ENCODE measurements at places on chromosomes 3 and 15. TPM values are rescaled to one million over a fixed set of nuclear protein-coding genes. Genes with fewer than 3 reads are reported as not detected.

The DNAH12 gene
- total RNA-seq: 0.05 TPM

The PEX5L gene
- not detected for total RNA-seq

The DPPA2 gene
- not detected for total RNA-seq

The BMF gene
- 4.8 TPM for total RNA-seq

The ZNF619 gene
- total RNA-seq: 3.2 TPM

The DNAJA4 gene
- 128 TPM for total RNA-seq

The MKRN2OS gene
- total RNA-seq: 1.5 TPM

The OR5H2 gene
- not detected for total RNA-seq

The UACA gene
- total RNA-seq: 426 TPM

The RAB5A gene
- 50.4 TPM for total RNA-seq

The FBXW12 gene
- total RNA-seq: not detected

The TMIE gene
- total RNA-seq: 0.27 TPM

GRCh38 chr15:98904544-98904943 is 103.0 kb downstream of the PGPEP1L start:
- no peak for DNase-seq

DNA sequence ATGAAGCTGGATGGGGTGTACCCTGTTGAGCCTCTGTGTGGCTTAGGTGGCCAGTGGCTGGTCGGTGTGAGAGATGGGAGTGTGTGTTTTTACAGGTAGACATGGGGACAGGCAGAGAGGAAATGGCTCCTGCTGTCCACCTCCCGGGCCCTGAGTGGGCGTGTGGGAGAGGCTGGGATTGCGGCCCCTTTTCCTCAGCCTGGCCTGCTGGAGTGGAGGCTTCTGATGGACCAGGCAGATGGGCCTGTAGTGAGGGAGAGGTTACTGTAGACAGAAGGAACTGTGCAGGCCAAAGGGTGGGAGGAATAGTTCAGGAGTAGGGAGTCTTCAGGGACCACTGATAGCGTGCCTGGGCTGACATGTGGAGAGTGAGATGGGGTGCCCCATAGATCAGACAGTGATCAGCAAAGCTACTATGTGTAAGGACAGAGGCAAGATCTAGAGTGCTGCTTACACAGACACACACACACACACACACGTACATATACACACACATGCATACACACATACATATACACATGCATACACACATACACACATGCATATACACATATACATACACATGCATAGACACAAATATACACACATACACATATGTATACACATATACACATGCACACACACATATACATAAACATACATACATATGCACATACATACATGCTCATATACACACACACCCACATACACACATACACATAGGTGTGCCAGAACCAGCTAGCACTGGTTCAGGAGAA is 26.4 kb downstream of the ACAA1 start:
- DNase-seq: no peak

DNA sequence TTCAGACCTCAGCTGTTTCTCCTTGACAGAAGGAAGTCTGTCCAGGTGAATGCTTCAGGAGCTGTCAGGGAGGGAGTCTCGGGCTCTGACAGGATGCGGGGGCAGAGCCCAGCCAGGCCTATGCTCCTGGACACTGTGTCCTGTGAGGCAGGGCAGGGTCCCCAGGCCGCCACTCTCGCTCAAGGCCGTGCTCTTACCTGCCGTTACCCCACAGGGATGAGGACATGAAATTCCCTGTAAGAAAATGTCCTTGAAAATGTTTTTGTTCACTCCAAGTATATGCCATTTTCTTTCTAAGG is 63.9 kb downstream of the BOC start:
- no peak for DNase-seq

DNA sequence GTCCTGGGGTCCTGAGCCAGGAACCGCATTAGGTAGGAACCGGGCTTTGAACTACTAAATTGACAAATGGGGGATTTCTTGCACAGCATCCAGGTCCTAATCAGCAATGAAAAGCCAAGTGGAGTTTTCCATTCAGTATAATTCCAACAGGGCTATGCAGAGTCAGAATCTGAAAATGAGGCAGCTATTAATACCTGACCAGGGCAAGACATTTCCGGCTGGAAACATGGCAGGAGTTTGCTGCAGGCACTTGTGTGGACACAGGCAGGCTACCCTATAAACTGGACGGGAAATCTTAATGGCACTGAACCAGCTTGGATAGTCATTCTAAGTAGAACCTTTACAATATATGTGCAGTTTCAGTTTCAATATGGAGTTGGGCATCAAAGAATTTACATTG is 553.1 kb downstream of the FGF12 start:
- no peak for DNase-seq

- DNase-seq: no peak
Observed at GRCh38 chr3:171383206-171384018, 76.8 kb downstream of the TNIK start.

- DNase-seq: no peak
Observed at GRCh38 chr3:50698269-50698668, 23.5 kb downstream of the DOCK3 start.

GRCh38 chr3:46558184-46559043 is 7.7 kb downstream of the LRRC2 start:
- DNase-seq: peak; percentile 91

- DNase-seq: no peak
Observed at GRCh38 chr3:20729185-20729584, 543.2 kb upstream of the SGO1 start.

DNA sequence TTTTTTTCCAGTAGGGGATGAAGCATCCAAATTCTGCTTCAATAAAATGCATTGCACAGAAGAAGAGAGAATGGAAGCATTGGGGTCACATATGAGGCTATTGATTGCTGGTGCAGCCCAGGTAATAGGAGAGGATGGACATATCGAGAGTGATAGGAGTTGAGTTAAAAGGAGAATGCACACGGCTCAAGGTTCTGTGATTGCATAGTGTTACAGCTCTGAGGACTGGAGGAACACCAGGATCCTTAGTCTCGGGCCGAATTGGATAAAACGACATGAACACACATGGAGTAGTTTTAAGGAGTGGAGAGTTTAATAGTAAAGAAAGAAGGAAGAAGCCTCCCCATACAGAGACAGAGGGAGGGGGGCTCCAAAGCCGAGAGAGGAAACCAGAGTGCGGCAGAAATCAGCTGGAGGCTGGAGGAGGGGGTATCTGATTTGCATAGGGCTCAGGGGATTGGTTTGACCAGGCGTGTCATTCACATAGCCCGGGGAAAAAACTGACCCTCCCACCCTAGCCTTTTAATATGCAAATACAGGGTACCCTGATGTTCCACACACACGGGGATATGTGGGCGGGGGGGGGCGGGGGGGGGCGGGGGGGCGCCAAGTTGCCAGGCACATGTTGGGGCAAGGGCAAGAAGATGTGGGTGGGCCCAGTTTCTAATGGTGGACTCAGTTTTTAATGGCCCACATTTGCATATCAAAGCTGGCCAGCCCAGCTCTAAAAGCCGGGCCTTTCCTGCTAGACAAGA is 156.9 kb downstream of the AGBL1 start:
- DNase-seq: no peak

DNA sequence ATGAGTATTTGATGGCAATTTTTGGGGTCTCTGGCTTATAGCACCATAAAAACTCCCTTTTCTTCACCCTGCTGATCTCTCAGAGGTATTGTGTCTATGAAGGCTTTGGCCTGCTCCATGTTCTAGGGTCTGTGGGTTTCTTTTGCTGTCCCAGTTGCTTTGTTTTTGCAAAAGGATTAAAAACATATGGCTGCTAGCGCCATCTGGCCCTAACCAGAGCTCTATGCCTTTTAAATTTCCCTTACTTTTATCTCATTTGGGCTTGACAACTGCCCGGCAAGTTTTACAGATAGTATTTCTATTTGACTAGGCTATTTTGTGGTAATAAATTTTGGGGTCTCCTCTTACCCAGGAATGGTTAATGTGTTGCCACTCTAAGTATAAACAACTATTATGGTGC is 6.4 kb upstream of the GHRL start:
- DNase-seq: no peak

DNA sequence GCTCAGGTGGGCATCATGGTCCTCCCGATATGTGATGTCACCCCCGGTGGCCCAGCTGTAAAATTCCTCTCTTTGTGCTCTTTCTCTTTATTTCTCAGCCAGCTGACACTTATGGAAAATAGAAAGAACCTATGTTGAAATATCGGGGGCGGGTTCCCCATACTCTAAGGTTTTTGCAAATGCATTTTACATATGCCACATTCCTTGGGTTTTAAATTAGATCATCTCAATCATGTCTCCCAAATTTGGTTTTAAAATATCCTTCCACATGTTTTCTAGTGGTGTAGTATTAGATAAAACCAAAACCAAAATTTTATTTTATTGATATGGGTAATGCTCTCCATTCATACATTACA is 4.4 kb upstream of the TMEM62 start:
- DNase-seq: no peak

DNA sequence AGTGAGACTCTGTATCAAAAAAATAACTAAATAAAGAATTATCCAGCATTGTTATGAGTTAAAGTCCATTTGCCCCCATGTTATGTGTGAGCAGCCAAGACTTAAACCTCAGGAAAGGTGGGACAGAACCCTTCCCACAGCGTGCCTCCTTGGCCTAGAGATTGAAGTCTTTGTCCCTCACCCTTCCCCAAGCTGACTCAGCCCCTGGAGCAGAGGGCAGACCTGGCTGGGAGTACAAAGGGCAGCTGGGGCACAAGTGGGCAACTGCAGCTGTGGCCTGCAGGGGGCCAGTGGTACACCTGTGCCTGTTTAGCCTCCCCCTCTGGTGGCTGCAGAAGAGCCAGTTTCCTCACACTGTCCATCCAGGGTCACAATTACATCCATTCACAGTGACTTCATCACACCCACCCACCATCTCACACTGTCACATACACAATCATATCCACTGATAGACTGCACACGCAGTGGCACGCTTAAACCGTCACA is 940 bp upstream of the ACY1 start:
- DNase-seq: peak; percentile 46

- DNase-seq: peak; percentile 28
Observed at GRCh38 chr3:71652781-71653413, 69.4 kb upstream of the FOXP1 start.

DNA sequence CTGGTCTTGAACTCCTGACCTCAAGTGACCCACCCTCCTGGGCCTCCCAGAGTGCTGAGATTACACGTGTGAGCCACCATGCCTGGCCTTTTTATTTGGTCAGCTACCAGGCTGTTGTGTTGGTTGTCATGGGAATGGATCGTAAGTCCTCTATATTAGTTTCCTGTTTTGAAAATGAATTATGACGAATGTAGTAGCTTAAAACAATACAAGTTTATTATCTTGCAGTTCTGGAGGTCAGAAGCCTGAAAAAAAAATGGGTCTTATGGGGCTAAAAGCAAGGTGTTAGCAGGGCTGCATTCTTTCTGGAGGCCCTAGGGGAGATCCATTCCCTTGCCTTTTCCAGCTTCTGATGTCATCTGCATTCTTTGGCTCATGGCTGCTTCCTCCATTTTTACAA is 25.1 kb upstream of the HERC1 start:
- no peak for DNase-seq

DNA sequence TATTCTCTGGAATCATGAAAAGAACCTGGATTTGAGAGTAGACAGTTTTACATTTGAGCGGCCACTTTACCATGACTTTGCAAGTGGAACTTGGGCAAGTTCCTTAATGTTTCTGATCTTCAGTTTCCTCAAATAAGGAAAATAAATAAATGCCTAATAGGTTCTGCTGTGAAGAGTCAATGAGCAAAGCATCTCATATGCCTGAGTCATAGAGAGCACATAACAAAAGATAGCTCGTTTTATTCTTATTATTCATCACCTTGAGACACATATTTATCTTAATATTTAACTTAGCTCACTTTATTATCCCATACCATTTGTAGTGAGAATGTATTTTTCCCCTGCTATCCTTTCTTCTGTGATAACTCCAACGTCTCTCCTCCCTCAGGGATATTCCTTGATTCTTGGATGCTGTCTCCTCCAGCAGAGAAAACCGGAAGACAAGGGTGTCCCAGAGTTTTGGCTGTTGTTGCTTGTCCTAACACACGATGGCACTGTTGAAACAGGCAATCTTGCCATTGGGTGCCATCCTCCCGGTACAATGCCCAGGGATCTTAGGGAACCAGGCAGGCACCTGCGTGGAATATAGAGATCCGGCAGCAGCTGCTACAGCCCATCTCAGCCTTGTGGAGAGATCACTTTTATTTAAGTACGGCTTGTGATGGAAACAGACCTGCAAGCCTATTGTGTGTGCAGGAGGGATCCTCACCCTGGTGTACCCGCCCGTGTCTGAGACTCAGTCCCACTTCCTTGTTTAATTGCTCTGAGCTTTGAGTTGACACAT is 33.3 kb upstream of the VPS33B start:
- no peak for DNase-seq

DNA sequence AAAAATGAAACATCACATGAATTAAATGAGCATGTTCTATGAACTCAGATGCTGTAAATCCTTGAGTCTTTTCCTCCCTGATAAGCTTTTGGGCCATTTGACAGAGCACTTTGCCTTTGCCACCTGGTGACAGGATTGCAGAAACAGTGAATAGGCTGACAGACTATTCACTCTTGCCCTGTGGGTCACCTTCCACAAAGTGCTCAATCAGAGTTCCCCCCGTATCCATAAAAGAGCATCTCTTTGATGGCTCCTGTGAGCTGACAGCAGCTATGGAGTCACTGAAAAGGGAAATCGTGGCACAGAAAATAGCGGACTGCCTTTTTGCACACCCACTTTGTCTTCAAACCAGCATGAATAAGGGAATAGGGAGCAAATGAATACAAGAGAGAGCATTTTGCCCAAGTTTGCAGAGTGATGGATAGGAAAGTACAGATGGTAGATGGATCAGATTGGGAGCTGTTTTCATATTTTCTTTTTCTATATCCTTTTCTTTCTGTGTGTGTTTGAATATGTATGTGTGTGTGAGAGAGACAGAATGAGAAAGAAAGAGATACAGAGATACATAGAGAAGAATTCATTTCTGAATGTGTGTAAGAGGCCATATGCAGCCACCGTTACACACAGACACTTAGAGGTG is 37.8 kb upstream of the GOLM2 start:
- no peak for DNase-seq

- no peak for DNase-seq
Observed at GRCh38 chr3:58202917-58203360, 7.8 kb downstream of the DNASE1L3 start.

DNA sequence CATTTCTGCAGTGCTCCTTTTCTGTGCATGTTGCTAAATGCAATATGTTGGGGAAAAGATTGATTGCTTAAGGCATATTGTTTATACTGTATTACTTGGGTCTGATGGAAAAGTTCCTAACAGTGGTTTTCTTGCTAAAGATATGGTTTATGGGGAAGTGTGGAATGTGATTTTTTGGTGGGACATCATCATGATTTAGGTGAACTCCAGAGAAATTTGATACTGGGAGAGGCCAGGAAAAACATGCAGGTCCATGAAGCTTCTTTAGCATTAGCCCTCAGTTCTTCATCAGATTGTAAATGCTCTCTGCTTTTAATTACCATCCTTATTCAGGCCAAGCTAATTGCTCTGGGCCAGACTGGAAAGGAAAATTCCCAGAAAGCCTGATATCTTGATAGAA is 147.5 kb downstream of the LRTM1 start:
- DNase-seq: no peak

DNA sequence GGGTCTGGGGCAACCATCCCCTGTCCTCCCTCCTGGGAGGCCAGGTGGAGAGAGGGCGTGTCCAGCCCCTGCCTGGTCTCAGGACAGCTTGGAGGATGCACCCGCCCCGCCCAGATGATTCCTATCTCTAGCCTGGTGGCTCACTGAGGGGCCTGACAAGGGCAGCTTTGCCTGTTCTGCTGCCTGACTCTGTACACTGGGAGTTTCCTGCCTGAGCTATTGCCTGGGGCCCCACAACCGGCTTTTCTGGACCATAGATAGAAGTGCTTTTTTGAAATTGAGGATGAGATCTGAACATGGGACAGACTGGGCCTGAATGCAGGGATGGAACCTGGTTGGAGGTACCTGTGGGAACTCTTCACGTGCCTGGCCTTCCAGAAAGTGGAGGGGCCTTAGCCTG is 751 bp upstream of the PLA2G4E start:
- no peak for DNase-seq

All from psoas muscle (tissue), 8 donors.